ENCODE measurements at places on chromosomes 1 and 21.
A peak's percentile ranks its signal among the peaks of the same experiment; 100 is the strongest.

GRCh38 chr1:231192620-231193163 is 30.8 kb downstream of the TRIM67 start:
- DNase-seq = no peak

DNA sequence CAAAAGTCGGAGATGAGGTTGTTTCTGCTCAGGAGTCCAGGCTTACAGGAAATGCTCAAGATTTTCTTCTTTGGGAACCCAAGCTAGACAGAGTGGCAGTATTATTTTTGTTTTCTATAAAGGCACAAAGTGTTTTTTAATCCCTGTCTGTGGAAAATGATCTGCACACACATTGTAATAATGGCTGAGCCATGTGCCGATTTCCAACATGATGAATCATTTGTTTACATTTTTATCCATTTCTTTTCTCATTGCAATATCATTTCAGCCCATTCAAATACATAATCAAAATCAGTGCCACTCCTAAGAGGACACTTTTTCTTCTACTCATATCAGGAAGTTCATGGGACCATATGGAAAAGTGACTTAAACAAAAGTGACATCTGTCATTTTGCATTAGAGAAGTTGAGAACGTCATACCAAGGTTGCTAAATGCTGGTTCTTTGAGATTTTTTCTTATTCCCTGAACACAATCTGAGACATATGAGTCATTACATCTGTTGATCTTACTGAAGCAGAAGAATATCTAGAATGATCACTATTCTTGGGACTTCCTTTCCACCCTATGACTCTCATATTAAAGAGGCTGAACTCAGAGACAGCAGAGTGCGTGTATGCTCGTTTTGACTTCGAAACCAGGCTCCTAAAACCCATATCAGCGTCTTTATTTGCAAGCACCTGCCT is 44.9 kb downstream of the ACTA1 start:
- no peak for DNase-seq

- DNase-seq = no peak
Measured at GRCh38 chr1:154436433-154436832, 31.3 kb downstream of the IL6R start.

DNA sequence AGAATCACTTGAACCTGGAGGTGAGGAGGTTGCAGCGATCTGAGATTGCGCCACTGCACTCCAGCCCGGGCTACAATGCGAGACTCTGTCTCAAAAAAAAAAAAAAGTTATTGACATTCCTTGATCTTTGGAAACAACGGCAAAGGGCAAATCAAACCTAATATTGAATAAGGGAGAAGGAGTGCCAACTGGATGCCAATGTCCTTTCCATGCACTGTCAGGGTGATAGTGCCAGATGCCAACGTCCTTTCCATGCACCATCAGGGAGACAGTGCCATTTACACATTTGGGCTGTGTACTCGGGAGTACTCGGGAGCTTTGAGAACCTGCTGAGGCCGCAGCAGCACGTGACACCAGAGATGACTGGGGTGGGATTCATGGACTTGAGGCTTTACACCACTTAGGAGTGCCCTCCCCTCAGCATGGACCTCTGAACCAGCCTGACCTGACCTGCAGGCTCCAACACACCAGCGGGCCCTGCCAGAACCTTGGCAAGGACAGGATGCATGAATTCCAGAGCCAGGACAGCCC is 34.5 kb upstream of the SOD1 start:
- DNase-seq = no peak

- DNase-seq = no peak
Measured at GRCh38 chr1:183590244-183591191, at the start of gene NCF2. NCF2 (minus strand) TSS chr1:183590459; CDS start chr1:183590329, 130 bp downstream.

- no peak for DNase-seq
Measured at GRCh38 chr1:63261736-63262458, 60.5 kb upstream of the FOXD3 start.

DNA sequence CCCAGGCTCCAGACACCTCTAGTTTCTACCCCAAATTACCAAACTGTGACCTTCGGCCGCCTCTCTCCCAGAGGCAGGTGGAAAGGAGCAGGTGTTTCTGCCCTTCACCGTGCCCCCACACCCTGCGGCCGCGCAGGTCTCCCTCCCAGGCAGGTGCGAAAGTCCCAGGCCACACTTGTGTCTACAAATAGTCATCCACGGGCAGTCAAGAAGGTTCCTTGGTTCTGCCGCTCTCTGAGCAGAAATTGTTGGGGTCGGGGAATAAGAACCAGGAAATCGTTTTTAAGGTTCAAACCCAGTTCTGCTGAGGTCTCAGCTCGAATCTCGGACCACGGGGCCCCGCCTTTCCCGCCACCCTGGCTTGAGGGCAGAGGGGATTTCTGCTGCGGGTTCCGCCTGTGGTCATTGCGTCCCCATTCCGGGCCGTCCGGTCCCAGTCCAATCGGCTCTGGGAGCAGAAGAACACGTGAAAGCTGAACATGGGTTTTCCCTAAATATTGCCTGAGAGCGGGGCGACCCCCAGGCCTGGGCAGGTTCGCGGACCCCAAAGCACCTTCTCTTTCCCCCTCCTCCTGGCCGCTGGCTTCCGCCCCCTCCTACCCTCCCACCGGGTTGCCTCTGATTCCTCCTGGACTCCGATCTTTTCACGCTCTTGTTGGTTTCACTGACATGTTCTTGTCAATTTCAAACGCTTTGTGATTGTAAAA is 1.2 kb upstream of the ATF3 start:
- DNase-seq = no peak

GRCh38 chr1:64675718-64676345 is 69.0 kb upstream of the RAVER2 start:
- DNase-seq = no peak

- no peak for DNase-seq
Measured at GRCh38 chr1:164064501-164064900, 494.5 kb upstream of the PBX1 start.

DNA sequence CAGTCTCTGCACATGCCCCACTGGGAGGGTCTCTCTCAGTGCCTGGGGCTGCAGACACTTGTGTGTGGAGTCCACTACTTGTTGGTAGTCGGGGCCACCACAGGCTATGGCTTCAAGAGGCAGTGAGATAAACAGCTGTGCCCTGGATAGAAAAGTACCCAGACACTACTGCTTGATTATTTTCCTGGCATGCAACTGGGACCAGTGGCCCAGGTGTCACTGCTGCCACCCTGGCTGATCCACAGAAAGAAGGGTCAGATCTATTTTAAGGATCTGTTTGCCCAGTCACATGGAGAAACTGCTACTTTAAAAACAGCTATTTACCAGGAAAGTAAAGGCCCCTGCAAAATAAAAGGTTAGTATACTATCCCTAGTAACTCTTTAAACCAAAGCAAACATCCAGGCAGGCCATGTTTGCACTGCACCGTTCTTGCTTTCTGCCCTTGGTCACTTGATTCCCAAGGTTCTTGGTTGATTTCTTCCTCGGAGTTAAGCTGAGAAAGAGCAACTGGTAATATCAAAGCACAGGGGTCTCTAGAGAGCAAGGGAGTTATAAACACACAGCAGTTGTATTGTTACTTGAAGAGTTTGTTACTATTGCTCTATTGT is 99.9 kb downstream of the GLUL start:
- DNase-seq = no peak

GRCh38 chr1:111961773-111962565 is 27.5 kb downstream of the KCND3 start:
- no peak for DNase-seq

GRCh38 chr1:225479341-225479740 is 51.5 kb upstream of the LBR start:
- DNase-seq = peak; percentile 11

DNA sequence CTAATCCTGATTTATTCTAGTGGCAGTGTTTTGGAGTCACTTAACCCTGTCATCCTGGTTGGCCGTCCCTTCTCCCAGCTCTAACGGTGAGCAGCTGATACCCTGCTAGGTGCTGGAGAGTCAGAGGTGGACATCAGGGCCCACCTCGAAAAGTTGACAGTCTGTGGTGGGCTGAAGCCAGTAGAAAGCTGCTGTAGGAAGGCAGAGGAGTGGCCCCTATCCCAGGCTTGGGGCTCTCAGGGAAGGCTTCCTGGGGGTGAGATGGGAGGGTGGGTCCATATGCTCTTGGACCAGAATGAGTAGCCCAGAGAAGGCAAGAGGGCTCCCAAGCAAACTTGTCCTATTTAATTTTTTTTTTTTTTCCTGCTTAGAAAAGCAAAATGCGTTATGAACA is 475 bp upstream of the RPL5 start:
- DNase-seq = peak; percentile 41

Data from H9 (cell line).